Activated CD4-positive, CD25-positive, alpha-beta regulatory T cell treated with anti-CD3 and anti-CD28 coated beads, Interleukin-2, amount 50 U/mL, for 16 hours (primary cell): ENCODE measurements at places on chromosomes 6 and 20.

GRCh38 chr6:146595972-146596731 lies 2.6 kb upstream of the ADGB start:
- DNase-seq, result no peak

- no peak for DNase-seq
Observed at GRCh38 chr20:24531631-24532419, 62.4 kb downstream of the SYNDIG1 start.

DNA sequence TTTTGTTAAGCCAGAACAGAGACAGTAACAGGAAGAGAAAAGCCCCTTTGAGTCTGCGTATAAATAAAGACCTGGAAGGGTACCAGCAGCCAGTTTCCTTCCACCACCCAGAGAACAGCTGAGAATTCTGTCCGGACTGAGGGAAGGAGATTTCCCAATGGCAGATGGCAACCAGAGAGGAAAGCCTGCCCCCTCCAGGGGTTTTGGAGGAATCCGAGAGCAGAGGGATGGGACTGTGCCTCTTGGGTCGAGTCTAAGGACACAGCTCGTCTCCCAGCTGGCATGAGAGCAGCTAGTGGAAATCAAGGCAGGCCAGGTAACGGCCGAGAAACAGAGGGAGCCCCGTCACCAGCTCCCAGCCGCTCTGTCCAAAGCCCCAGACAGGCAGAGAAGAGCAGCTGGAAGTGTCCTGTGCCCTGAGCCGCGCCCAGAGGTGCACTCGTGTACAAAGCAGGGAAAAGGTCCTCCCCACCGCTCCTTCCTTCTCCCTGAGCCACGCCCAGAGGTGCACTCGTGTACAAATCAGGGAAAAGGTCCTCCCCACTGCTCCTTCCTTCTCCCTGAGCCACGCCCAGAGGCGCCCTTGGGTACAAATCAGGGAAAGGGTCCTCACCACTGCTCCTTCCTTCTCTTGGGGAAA lies 134.0 kb upstream of the SNX9 start:
- DNase-seq, result no peak

DNA sequence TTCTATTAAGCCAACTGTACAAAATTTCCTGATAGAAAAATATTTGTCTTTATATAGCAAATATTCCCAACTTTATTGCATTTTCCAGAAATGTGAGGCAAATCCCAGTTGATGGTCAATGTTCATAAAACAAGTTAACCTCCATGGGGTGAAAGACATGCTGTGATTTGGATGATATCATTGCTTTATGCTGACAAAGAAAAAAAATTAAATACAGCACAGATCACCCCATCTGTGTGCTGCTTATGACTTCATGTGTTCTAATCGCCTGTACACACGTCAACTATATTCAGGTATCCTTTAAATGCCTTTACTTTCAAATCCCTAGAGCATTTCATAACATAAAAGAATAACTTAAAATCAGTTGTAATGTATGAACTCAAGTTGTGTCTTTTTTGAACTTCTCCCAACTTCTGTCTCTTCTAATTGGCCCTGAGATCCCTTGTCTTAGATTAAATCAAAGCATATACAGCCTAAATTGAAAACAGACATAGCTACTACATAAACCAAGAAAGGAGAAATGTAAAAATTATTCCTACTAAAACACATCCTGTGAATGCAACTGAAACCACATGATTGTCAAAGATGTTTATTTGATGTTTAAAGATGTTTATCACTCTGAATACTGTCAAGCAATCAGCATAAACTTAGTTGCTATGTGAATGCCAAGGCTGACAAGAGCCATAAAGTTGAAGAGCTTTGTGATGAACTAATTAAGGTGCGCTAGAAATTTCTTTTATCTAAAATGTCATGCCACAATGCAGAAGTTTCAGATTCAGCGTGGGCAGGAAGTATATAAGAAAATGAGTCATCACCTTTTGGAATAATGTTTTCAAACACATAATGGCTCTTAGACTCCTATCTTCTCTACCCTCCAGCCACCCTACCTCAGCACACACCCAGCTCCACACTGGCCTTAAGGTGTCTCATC lies 68.7 kb downstream of the FILIP1 start:
- DNase-seq, result no peak

- no peak for DNase-seq
Observed at GRCh38 chr6:49546331-49546730, 4.1 kb upstream of the C6orf141 start.

GRCh38 chr20:50689864-50690649 lies 1.3 kb downstream of the RIPOR3 start:
- no peak for DNase-seq
